ENCODE measurements at places on chromosomes 1 and 21. TPM values are rescaled to one million over a fixed set of nuclear protein-coding genes. Genes with fewer than 3 reads are reported as not detected.

Gene SLAMF8
- not detected for total RNA-seq

Gene MRPL9
- total RNA-seq, result 112 TPM

- no peak for DNase-seq
These were observed 5.3 kb downstream of the PRDM16 start for GRCh38 chr1:3074297-3074741.

GRCh38 chr1:241837901-241838300 lies 10.1 kb upstream of the EXO1 start:
- no peak for DNase-seq

DNA sequence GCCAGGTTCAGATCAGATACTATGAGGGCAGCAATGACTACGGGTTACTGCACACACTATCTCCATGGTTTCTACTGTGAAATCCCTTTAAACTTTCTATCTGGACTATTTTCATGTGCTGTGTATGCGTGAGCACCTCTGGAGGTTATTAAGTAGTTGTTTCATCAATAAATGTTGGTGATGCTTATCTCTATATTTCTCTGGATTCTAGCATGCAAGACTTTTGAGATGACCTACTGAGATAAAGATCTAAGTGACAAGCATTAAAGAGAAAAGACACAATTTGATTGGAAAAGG lies 194.0 kb downstream of the NRIP1 start:
- DNase-seq, result no peak

DNA sequence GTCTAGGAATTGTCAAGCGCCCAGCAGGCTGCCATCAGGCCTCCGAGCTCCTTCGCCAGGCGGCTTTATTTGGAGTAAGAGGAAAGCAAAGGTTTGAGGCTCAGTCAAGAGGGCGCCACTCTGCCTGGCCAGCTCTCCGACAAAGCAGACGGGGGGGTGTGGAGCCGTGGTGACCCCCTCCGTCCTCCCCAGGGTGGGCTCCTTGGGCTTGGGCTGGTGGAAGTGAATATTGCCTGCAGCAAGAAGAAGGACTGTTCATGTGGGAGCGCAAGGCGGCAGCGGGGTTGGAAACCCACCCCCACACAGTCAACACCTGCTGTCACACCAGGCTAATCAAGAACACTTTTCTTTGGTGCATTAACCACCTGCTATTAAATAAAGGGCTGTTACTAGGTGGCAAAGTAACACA lies 14.6 kb downstream of the EPHX1 start:
- no peak for DNase-seq

GRCh38 chr1:237525102-237525501 lies 365.6 kb downstream of the ZP4 start:
- DNase-seq, result no peak
